ENCODE measurements at places on chromosomes 12 and 14. TPM values are rescaled to one million over a fixed set of nuclear protein-coding genes. Genes with fewer than 3 reads are reported as not detected.
A peak's percentile ranks its signal among the peaks of the same experiment; 100 is the strongest.

GRCh38 chr12:105275997-105276733 lies 40.2 kb upstream of the APPL2 start:
- no peak for DNase-seq

The CD163 gene
- not detected for polyA plus RNA-seq

The ENDOU gene
- polyA plus RNA-seq, result 0.10 TPM

The ACSM4 gene
- not detected for polyA plus RNA-seq

DNA sequence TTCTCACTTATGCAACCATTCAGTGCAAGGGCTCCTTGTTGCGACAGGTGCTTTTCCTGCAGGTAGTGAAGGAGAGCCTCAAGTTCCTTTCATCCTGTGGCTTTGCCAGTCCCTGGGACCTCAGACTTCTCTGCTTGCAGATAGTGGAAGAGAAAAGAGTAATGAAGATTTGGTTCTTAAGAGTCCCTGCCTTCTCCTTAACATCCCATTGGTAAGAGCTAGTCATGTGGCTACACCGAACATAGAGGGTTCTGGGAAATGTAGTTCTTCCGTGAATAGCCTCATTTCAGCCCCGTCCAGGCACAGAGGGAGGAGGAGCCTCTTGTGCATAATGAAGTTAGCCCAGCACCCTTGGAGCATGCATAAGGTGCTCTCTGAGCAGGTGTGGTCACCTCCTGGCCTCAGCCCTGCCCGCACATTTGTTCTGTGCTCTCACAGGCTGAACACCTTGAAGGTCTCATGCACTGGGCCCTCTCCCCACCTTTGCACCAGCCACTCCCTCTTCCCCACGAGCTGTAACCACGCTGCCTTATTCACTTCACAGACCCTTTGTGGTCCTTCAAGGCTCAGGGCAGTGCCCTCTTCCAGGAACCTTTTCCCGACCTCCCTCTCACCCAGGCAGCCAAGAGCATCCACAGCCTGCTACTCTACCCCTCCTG lies 134.0 kb downstream of the BCL11B start:
- no peak for DNase-seq

DNA sequence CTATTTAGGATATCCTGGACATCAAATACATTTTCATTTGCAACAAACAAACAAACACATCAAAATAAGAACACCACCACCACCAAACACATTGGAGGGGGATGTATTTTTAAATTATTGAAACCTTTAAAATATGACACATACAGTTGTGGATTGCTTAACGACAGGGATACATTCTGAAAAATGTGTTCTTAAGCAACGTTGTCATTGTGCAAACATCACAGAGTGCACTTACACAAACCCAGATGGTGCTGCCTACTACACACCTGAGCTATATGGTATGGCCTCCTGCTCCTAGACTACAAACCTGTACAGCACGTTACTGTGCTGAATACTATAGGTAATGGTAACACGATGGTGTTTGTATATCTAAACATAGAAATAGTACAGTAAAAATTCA lies 19.4 kb downstream of the PYGL start:
- no peak for DNase-seq

DNA sequence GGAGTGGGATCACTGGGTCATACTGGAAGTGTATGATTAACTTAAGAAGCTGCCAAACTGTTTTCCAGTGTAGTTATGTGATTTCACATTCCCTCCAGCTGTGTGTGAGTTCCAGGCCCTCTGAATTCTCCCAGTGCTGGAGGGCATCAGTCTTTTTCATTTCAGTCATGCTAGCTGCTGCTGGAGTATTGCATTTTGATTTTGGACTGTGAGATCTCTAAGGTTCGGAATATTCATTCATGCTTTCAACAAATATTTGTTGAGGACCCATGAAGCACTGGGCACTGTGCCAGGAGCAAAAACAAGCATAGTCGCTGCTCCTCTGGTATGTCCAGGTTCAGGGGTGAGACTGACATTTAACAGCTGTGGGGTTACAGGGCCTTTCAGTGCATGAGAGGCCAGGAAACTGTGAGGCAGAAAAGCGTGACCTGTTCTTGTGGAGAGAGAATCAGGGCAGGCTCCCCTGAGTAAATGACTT lies 133.2 kb downstream of the SCARB1 start:
- peak; percentile 42 for DNase-seq

Data from GM23248 (cell line).